ENCODE measurements at places on chromosomes 6 and 20. TPM values are rescaled to one million over a fixed set of nuclear protein-coding genes. Genes with fewer than 3 reads are reported as not detected.
A peak's percentile ranks its signal among the peaks of the same experiment; 100 is the strongest.

- peaks cover 48% of the 10 kb centered on the region for H3K27me3 ChIP-seq
- H3K4me1 ChIP-seq, result peaks cover 6% of the 10 kb centered on the region
- no peak overlapping the region for H3K27ac ChIP-seq
- no peak overlapping the region for H3K4me3 ChIP-seq
- H3K36me3 ChIP-seq, result no peaks in the 10 kb centered on the region
Observed at GRCh38 chr6:44332585-44332984, 9.9 kb upstream of the SPATS1 start.

DNA sequence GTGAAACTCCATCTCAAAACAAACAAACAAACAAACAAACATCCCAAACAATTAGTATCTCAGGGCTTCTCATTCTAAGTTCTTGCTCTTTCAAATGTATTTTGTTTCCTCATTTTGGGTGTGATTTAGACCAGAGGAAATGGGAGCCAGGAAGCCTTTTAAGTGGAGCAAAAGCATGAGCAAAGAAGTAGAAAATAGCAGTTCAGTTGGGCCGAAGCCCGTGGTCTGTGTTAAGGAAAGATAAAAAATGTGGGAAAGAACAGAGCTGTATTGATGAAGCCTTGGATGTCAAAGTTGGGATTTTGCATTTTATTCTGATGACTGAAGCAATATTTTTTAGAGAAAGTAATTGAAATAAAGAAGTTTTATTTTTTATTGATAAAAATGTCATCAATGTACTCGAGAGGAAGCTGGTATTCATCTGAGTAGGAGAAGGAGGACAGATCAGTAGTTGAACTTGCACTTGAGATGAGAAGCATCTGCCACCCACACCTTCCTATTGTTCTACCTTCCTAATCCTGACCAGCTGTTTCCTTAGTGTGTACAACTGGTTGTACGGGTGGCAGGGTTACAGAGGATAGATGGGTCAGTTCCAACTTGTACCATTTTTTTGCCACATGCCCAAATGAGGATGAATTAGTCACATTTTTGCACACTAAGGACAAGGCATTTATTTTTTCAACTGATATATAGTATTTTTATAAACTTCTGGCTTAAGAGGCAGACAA lies 56.1 kb downstream of the KIAA0408 start:
- DNase-seq, result no peak
- no peak overlapping the region for H3K4me3 ChIP-seq
- H3K27me3 ChIP-seq, result no peaks in the 10 kb centered on the region
- no peaks in the 10 kb centered on the region for H3K4me1 ChIP-seq
- no peak overlapping the region for H3K27ac ChIP-seq
- peaks cover 1% of the 10 kb centered on the region for H3K36me3 ChIP-seq

- H3K27ac ChIP-seq, result no peak overlapping the region
- H3K4me3 ChIP-seq, result no peak overlapping the region
- DNase-seq, result no peak
- H3K27me3 ChIP-seq, result no peaks in the 10 kb centered on the region
Observed at GRCh38 chr6:20915626-20916025, 381.4 kb downstream of the CDKAL1 start.

GRCh38 chr20:17625246-17626051 lies 55.6 kb downstream of the DSTN start:
- H3K4me1 ChIP-seq, result peaks cover 6% of the 10 kb centered on the region
- no peak for DNase-seq
- no peak overlapping the region for H3K4me3 ChIP-seq
- H3K27ac ChIP-seq, result peak overlapping the region; percentile 60

ANKRD66 gene
- not detected for total RNA-seq

All from progenitor cell of endocrine pancreas (in vitro differentiated cells).